ENCODE measurements at places on chromosomes 7 and 10.

GRCh38 chr10:51321980-51322379 is 247.7 kb downstream of the PRKG1 start:
- DNase-seq = no peak

DNA sequence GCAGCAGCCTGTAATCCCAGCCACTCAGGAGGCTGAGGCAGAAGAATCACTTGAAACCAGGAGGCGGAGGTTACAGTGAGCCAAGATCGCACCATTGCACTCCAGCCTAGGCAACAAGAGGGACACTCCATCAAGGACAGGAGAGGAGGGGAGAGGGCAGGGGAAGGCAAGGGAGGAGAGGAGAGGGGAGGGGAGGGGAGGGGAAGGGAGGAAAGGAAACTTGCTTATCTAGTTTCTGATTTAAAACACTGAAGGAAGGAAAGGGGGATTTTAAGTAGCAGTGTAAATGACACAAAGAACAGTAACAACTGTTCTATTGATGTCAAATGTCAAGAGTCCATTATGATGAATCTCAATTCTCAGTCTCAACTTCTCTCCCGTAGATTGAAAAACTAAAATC is 43.7 kb downstream of the SRPK2 start:
- DNase-seq = no peak

DNA sequence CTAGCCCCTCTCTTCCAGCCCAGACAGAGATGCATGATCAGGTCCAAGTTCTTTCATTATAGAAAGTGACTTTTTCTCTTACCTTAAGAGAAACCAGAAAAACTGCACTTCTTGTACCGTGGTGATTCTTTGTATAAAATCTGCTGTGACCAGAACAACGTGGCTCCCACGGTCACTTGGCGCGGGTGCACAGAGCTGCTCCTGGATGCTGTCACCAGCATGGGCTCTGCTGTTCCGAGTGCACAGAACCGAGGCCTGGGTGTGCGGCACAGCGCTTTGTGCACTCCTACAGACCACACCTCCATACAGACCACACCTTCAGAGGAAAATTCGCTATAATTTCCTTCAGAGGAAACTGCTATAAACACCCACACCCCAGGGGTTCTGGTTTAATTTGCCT is 26.0 kb downstream of the VIPR2 start:
- DNase-seq = no peak

DNA sequence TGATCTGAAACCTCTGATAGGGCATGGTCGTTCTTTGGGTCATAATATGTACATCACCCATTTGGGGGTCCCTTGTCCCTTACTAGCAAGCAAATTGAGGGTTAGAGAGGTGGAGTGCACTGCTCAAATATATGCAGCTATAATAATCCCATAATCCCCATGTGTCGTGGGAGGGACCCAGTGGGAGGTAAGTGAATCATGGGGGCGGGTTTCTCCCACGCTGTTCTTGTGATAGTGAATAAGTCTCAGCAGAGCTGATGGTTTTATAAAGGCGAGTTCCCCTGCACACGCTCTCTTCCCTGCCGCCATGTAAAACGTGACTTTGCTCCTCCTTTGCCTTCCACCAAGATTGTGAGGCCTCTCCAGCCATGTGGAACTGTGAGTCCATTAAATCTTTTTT is 262.7 kb downstream of the BMPER start:
- no peak for DNase-seq

DNA sequence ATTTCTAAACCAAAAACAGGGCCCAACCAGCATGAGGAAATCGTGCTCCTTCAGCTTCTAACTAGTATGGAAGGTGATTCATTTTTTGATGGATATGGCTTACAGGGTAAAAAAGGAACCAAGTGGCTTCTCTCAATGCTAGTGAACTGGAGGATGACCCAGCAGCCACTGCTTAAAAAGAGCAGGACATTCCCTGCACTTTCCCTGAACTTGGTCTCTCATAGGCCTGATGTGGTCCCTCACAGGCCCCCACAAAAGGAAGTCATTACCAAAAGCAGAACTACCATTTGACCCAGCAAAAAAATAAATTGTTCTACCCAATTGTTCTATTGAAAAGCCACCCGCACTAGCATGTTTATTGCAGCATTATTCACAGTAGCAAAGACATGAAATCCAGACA is 188.8 kb downstream of the CALN1 start:
- no peak for DNase-seq

DNA sequence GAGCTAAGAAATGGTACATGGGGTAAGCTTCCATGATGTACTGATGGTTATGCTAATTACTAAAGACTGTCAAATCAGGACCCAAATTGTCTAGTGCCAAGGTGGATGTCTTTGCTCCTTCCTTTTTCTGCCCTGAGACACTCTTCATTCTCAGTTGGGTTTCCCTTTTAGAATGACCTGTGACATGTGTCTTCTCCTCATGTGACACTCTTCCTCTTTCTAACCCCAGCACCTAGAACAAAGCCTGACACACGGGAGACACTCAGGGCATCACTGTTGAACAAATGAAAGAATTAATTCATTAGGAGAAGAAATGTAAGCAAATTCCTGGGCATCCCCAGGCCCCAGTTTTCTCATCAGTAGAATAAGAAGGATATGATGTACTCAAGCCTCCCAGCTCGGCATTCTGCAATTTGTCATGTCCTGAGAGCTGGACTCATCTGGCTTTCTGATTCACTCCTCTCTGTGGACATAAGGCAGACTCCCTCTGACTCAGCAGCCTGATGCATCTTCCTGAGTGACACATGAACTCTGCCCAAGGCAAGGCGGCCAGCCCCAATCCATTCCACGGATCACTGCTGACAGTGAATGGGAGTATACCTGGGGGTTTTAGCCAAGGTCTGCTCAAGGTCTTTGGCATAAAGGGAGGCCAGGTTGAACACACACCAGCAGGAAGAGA is 473.8 kb downstream of the KCNMA1 start:
- no peak for DNase-seq

GRCh38 chr10:103231047-103231551 is 14.6 kb upstream of the RPEL1 start:
- DNase-seq = no peak

GRCh38 chr7:96135241-96135640 is 186.7 kb downstream of the SLC25A13 start:
- no peak for DNase-seq

- no peak for DNase-seq
Measured at GRCh38 chr7:2792856-2793487, 51.1 kb downstream of the GNA12 start.

- no peak for DNase-seq
Measured at GRCh38 chr10:89458784-89459183, 44.4 kb downstream of the IFIT5 start.

- no peak for DNase-seq
Measured at GRCh38 chr10:20709708-20710107, 187.4 kb downstream of the NEBL start.

DNA sequence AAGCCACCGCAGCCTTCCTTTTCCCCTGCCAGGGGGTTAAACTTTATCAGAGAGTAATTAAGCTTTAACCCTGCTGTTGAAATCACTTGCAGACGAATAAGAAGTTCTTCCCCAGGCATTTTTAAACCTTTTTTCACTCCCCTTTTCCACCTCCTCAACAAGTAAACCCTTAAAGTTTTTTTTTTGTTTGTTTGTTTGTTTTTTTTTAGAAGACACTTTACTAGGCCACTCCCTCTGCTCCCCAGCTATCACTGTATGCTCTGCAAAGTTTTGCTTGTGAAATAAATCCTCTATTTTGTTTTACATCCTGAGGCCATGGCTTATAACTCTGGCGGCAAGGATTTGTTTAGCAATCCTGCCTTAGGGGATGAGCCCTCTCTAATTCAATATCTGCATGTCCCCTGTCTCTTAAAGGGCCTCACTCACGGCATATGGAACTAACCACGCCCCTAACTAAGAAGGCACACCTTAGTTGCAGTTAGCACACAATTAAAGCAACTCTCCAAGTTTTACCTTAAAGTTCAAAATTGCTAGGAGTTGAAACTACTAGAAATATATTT is 1354.7 kb upstream of the LRRTM3 start:
- no peak for DNase-seq
